ENCODE measurements at places on chromosomes 13 and 19.

DNA sequence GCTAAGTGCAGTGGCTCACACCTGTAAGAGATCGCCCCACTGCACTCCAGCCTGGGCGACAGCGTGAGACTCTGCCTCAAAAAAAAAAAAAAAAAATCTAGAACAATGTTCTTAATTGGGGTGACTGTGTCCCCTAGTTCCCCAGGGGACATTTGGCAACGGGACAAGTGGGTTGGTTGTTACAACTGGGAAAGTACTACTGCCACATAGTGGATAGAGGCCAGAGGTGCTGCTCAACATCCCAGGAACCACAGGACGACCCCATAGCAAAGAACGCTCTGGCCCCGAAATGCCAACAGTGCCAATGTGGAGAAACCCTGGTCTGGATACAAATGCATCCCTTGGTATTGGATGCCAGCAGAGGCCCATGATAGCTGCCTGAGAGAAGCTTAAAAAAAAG lies 11.8 kb downstream of the NLRP12 start:
- DNase-seq = no peak

DNA sequence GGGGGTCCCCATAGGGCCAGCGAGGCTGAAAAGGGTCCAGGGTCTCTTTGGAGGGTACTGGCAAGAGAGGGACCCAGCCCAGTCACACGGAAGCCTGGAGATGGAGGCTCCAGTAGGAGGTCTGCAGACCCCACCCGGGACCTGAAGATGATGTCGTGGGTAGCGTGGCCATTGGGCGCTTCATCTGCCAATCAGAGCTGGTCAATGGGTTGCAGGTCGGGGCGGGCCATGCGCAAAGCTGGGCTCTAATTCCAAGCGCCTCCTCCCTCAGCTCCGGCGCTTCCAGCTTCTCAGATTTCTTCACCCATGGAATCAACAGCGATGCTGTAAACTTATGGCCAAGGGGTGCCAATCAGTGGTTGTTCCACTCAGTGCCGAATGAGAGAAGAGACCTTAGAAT lies 10.9 kb downstream of the SIGLEC12 start:
- no peak for DNase-seq

DNA sequence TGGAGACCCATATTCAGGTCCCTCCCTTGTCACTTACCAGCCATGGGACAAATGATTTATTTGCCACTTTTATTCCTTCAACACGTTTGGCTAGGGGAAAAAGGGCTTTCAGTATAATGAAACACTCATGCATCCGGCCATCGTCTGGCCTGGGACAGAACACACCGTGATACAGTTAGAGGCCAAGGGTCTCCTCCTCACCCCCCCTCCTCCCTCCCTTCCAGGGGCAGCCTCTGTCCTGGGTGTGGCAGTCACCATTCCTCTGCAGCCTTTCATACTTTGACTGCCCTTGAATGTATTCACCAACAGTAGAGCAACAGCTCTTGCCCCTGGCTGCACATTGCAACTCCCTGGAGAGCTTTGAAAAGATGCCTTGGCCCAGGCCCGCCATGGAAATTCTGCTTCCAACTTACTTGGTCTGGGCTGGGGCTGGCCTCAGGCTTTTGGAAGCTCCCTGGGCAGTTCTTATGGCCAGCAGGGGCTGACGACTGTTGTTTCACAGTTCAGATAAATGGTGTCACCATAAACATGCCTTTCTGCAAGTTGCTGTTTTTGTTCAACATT lies 3.0 kb downstream of the PAK4 start:
- no peak for DNase-seq

DNA sequence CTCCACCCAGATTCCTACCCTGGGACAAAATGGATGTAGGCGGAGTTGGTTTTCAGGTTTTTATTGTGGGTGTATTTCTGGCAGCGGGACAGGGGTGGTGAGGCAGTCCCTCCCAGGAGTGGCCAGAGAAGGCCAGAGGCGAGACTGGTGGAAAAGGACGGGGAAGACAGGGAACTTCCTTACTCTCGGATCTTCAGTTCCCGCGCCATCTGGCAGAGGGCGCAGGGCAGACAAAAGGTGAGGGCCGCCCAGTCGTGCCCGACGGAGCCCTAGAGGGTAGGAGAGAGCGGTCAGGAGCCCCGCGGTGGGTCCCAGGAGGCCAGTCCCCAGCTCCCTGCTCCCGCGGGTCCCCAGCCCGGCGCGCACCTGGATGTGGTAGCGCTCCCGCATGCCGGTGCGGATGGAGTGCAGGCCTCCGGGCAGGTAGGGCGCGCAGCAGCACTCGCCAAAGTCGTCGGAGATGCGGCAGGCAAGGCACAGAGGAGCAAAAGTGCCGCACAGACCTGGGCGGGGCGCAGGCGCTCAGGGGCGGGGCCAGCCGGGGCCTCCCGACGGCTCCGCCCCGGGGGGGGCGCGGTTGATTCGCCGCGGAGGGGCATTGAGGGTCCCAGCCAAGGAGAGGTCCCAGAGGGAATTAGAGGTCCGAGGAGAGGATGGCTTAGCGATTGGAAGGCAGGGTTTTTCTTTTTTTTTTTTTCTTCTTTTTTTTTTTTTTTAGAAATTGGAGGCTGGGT lies 3.0 kb downstream of the CNFN start:
- peak; percentile 80 for DNase-seq

GRCh38 chr13:97225533-97225932 lies 3.4 kb downstream of the MBNL2 start:
- no peak for DNase-seq

DNA sequence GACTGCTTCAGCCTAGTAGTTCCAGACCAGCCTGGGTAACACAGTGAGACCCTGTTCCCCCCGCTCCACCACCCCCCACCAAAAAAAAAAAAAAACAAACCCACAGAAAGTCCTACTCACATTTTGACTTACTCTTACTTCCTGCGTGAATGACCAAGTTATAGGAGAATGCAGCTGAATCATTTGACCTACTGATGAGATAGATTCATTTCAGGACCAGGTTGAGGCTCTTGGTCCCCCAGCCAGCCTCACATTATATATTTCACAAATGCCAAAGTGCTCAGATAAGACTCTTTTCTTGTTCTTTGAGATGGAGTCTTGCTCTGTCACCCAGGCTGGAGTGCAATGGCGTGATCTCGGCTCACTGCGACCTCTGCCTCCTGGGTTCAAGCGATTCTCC lies 70.2 kb downstream of the KLF5 start:
- DNase-seq = no peak

Measured in DMS153 (cell line).